ENCODE measurements at places on chromosomes 7 and 10.

GRCh38 chr10:29227201-29227600, 61.7 kb upstream of the LYZL1 start:
- DNase-seq: no peak

DNA sequence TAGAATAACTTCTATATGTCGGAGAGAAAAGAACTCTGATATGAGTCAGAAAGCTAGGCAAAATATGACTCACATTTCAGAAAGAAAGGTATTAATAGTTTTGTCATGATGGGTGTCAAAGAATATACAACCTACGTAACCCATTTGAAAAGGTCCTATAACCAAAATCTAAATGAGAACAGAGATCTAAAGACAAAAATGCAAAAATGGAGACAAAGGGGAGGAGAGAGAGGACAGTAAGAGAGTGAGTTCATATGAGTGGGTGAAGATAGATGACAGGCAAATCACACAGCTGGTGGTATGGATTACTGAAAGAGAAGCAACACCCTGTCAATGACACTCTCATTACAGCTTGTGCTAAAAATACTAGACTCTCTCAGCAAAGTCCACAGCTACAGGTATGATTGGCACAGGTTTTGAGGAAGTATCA, 25.6 kb downstream of the ANKMY2 start:
- DNase-seq: no peak

DNA sequence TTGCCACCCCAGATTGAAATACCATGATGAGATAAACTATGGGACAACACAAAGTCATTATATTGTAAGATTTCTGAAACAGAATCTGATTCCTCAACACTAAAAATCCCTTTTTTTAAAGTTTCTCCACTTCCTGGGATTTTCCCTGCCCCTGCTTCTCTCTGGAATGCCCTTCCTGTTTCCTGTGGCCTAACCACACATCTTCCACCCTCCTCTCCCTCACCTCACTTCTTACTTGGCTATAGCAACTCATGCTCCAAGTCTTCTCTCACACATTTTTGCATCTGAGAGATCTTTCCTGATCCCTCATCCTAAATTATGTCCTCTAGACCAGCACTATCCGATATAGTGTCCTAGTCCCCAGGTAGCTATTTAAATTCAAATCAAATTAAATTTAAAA, 4.1 kb upstream of the RELN start:
- DNase-seq: no peak

GRCh38 chr7:29115753-29116152, 30.6 kb downstream of the CPVL start:
- no peak for DNase-seq

DNA sequence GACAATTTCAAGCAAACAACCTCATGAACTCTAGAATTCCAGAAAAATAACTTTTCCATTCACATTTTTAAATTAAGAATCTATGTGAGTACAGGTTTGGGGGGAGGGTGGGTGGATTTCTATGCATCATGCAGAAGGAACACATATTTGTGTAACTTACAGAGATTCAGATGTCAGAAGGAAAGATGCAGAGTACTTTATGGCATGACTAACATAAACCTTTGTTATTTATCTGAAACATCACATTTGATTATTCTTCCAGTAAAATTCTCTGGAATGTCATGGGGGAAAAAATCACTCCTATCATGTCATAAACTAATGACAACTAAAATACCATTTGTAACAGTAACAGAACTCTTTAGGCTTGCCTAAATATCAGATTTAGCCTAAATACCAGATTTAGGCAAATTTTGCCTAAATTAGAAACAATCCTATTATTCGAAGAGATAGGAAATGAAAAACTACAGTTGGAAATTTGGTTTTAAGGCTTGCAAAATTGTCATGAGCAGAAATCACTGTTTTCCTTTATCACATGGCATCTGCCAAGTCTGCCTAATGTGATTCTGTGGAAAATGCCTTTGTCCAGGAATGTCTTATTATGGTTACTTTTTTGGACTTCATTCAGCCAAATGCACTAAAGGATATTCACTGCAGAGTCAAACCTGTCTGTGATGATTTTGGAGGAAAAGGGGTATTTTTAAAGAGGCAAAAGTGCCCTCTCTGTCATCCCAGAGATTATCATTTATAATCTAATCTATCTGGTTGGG, 527.7 kb upstream of the CELF2 start:
- DNase-seq: no peak

- DNase-seq: no peak
These were observed 700.8 kb upstream of the KCND2 start for GRCh38 chr7:119572132-119572531.

GRCh38 chr10:96524741-96525140, 11.0 kb upstream of the TLL2 start:
- DNase-seq: no peak

- DNase-seq: no peak
These were observed 60.4 kb downstream of the CHST3 start for GRCh38 chr10:72024596-72024995.

- no peak for DNase-seq
These were observed 162.6 kb downstream of the BUB3 start for GRCh38 chr10:123316776-123317175.

DNA sequence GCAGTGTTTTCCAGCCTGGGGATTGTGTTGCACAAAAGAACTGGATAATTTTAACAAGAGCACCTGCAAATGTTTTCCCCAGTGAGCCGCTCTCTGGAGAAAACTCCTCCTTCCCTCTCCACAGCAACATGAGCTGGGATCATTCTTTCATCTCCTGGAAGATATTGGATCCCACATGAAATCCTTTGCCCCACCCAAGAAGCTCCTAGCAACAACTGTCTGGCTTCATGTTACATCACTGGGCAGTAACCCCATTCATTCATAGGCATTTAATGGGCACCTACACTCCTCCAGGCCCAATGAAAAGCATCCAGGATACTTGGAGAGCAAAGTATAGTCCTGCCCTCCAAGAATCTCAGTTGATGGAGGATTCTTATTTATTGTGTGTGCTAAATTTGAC, 27.2 kb downstream of the LSM5 start:
- no peak for DNase-seq

DNA sequence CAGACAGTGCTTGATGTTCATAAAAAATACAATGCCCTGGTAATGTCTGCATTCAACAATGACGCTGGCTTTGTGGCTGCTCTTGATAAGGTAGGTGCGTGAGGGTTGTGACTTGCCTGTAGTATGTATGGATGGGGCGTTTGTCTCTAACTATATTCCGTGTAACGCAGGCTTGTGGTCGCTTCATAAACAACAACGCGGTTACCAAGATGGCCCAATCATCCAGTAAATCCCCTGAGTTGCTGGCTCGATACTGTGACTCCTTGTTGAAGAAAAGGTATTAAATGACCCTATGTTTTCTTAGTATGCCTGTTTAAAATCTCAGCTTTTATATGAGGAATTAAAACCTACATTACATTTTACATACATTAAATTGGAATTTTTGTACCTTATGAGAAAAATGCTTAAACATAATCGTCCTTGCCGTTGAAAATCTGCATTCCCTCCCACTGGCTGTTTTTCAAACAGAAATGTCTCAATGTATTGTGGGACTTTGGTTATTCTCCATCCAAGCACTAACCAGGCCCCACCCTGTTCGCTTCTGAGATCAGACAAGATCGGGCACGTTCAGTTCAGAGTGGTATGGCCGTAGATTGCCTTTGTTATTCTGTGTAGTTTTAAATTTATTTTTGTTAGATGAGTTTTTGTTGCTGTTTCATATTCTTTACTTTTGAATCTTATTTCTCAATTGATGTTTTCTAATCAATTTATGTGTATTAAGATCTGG, 85.3 kb downstream of the CUL1 start:
- no peak for DNase-seq

GRCh38 chr7:10718768-10719167, 254.9 kb upstream of the PHF14 start:
- no peak for DNase-seq

GRCh38 chr7:19369806-19370205, 224.6 kb upstream of the FERD3L start:
- no peak for DNase-seq

DNA sequence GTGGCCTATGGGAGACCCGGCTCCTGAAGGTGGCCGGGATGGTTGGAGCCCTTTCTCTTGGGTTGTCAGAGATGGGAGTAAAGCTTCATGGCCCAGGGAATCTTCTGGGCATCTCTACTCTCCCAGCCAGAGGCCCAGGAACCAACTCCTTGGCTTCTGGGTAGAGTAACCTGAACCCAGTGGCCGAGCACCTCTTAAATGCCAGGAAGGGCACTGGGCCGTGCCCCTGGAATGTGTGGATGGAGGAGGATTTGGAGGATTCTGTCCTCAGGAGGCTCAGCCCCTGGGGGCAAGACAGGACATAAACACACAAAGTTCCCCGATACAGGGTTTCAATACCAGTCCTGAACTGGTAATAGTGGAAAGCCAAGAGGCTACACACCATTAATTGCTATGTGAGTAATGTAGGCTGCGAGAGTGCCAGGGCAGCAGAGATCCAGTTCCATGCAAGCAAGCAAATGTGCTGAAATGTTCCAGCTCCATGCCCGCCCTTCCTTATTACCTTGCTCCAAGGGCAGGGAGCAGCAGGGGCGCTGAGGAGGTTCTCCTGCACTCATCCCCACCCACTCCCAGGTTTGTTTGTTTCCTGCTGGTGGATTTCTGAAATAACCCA, 1.2 kb downstream of the PALD1 start:
- DNase-seq: no peak

DNA sequence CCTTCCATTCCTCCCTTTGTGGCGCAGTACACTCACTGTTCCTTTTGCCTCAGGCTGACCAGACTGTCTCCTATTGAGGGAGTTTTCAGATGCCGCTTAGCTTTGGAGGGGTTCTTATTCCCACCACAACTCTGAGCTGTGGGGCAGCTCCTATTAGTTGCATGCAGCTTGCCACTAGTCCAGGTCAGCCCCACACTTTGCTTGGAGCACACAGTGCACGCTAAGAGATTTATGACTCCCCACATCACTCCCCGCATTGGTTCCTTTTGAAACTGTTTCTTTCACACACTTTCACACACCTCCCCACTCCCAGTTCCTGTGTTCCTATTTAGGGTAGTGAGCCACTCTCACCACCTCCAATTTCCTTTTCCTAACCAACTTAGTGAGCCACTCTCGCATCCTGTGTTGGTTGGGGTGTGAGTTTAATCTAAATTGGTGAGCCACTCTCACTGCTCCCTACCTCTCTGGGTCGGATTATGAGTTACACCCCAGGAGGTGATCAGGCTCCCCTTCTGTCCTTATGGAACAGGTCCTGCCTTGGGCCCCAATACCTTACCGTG, 10.4 kb upstream of the ZNF485 start:
- DNase-seq: no peak

GRCh38 chr7:106313456-106313901, 28.7 kb upstream of the NAMPT start:
- no peak for DNase-seq

DNA sequence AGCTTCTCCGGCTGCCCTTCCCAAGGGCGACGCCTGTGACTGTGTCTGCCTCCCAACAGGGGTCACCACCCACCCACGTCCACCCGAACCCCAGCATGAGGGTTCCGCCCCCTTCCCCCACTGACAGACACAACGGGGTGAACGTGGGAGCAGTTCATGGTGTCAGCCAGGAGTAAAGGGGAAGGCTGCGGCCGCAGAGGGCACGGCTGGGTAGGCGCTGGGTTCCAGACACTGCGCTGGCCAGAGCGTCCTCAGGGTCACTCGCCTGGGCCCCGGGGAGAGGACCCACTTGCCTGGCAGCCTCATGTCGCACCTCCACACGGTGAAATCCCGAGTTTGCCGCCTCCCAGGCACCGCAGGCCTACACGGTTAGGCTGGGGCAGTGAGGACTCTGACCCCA, 21.1 kb downstream of the INTS1 start:
- no peak for DNase-seq

- DNase-seq: no peak
These were observed 151.1 kb downstream of the SEM1 start for GRCh38 chr7:96558530-96558929.

DNA sequence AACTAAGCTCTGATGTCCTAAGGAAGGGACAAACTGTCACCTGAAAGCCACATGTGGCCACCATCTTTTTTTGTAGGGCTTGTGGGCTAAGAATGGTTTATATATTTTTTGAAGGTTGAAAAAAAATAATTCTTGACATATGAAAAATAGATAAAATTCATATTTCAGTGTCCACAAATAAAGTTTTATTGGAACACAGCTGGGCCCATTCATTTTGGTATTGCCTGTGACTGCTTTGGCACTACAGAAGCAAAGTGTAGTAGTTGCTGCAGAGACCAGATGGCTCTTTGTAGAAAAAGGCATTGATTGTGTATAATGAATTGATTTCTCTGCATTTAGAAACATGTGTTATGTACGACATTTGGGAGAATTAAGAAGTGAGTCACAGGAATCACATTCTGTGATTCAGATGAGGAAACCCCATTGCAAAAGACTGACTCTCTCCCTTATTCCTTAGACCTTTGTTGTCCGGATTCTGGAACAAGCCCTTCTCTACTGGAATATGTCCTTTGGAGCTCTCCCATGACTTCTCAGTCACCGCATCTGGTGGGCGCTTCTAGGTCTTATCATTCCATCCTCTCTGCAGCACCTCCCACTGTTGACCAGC, 438.7 kb downstream of the LRMDA start:
- no peak for DNase-seq

DNA sequence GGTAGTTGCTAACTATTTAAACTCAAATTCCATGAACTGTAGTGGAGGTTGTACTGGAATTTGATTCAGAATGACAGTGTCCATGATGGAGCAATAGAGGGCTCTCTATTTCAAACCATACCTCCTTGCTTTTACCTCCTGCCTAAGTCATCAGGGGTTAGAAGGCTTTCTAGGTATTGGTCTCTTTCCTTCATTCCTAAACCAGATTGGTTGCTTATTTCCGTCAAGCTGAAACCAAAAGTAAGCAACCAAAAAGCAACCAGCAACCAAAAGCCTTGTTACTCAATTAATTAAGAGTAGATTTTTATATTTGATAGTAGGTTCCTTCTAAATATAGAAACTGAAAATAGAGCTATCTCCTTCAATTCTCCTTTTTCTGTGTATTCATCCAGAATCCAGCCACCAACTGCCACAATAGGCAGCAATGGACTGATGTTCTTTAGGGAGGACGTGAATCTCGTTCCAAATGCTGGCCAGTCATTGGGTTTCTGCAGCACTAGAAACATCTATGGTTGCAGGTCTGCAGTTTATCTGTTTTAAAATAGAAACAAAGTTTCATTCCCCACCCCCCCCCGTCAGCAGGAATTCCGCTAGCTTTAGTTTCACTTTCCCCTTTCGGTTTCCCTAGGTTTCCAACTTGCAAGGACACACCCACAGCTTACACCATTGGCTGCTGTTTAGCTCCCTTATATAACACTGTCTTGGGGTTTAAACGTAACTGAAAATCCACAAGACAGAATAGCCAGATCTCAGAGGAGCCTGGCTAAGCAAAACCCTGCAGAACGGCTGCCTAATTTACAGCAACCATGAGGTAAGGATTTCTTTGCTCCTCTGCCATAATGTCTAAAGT, at the start of gene IFIT1:
IFIT1 (plus strand) TSS at position 717 of the 850 bp plus-strand sequence; CDS start at position 807, 90 bp downstream.
- DNase-seq: no peak

DNA sequence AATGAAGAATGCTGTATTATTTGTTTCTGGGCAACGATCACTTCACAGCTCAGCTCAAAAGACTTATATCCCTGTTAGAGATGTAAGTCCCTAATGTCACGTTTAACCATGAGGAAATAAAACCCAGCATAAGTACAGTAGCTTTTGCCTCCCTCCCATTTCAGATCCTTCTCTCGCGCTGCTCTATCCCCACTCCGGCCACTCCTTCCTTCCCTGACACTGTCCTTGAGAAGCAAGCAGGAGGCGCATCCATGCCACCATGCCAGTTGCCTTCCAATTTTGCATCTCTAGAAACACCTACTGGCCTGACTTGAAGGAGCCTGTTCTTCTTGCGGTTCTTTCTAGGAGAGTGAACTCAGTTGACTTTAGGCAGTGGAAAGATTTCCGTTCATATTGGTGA, 1.2 kb downstream of the FAM180A start:
- no peak for DNase-seq

GRCh38 chr10:103683851-103684250, 171.5 kb downstream of the SH3PXD2A start:
- DNase-seq: no peak
